ENCODE measurements at places on chromosomes 6 and 20.

- no peak for DNase-seq
These were observed 51.4 kb upstream of the LGSN start for GRCh38 chr6:63371104-63371715.

GRCh38 chr20:16608277-16608650 lies 35.0 kb upstream of the KIF16B start:
- DNase-seq, result no peak

DNA sequence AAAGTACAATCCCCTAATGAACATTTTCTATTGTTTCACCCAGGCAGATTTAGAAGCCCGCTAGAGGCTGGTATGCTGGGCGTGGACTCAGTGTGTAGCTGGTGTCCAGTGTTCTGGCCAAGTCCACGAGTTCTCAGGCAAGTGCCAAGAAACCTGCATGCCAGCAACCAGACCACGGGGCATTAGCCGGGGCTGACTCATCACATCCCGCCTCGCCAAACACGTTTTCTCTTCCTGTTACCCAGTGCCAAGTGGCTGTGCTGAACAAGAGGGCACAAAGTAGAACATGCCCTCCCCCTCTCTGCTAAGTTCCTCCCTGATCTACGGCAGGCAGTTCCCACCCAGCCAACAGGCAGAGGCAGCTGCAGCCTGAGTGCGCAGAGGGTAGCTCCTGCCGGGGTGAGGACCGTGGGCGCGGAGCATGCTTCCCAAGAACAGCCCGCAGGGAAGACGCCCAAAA lies 29.6 kb downstream of the RAMACL start:
- DNase-seq, result peak; percentile 51

GRCh38 chr20:43388268-43389002 lies 69.3 kb upstream of the SRSF6 start:
- DNase-seq, result no peak

GRCh38 chr6:33028220-33028849 lies 18.9 kb upstream of the HLA-DOA start:
- DNase-seq, result no peak

DNA sequence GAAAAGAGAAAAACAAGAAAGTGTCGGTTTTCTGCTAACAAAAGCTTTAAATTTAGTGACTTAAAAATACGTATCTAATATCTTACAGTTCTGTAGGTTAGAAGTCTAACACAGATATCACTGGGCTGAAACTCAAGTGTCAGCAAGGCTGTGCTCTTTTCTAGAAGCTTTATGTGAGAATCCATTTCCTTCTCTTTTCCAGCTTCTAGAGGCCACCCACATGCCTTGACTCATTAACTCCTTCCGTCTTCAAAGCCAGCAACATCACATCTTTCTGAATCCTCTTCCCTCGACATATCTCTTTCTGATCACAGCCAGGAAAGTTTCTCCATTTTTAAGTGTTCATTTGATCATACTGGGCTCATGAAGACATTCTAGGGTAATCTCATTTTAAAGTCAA lies 262.0 kb downstream of the MAFB start:
- DNase-seq, result no peak

DNA sequence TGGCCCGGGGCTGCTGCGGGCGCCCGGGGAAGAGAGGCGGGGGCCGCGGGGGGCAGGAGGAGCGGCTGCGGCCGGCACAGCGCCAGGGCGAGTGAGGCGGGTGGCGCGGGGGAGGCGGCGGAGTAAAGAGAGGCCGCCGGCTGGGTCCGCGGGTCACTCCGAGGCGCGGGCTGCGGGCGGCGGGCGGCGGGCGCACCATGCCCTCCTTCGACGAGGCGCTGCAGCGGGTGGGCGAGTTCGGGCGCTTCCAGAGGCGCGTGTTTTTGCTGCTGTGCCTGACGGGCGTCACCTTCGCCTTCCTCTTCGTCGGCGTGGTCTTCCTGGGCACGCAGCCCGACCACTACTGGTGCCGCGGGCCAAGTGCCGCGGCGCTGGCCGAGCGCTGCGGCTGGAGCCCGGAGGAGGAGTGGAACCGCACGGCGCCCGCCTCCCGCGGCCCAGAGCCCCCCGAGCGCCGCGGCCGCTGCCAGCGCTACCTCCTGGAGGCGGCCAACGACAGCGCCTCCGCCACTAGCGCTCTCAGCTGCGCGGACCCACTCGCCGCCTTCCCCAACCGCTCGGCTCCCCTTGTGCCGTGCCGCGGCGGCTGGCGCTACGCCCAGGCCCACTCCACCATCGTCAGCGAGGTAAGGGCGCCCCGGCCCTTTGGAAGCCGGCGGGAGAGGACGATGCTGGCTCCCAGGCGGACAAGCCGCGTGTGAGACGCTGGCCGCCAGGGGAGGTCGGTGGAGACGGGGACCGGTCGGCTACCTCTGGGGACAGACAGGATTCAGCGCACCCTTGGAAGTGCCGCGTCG lies at the start of gene SLC22A3:
Gene SLC22A3, plus strand, starts transcription at position 156 of the 797 bp plus-strand sequence. Its CDS starts 42 bp downstream, at position 198.
- DNase-seq, result peak; percentile 1

GRCh38 chr6:132400883-132401617 lies at the start of gene MOXD1:
Gene MOXD1, minus strand, starts transcription at chr6:132401475. Its CDS starts 49 bp downstream, at chr6:132401426.
- DNase-seq, result peak; percentile 21

DNA sequence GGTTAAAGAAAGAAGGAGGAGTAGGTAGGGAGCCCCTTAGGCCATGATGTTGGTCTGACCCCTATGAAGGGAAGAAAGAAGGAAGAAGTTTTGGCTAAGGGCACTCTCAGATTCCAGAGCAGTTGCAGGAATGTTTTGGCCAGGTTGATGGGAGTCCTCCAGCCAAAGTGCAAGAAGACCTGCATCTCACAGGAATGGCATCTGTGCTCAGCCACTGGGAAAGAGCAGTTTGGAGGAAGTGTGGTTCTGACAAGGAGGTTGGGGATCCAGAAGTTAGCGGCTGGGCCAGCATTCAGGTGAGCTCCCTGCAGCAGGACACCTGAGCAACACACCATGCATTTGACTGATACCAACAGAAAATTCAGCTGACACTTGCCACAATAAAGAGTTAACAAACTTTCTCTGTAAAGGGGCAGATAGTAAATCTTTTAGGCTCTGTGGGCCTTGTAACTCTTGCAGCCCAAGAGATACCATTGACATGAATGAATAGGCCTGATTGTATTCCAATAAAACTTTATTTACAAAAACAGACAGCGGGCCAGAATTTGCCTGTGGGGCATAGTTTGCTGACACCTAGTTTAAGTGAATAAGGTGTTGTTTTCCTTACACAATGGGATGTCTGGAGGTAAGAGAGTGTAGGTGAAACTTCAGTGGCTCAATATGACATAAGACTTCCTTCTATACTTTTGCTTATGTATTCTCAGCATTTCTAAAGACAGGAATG lies 71.0 kb downstream of the EDN1 start:
- DNase-seq, result no peak

- DNase-seq, result no peak
These were observed 19.4 kb upstream of the EPB41L1 start for GRCh38 chr20:36135159-36135558.

GRCh38 chr20:25676164-25676809 lies 20.4 kb downstream of the ZNF337 start:
- no peak for DNase-seq

DNA sequence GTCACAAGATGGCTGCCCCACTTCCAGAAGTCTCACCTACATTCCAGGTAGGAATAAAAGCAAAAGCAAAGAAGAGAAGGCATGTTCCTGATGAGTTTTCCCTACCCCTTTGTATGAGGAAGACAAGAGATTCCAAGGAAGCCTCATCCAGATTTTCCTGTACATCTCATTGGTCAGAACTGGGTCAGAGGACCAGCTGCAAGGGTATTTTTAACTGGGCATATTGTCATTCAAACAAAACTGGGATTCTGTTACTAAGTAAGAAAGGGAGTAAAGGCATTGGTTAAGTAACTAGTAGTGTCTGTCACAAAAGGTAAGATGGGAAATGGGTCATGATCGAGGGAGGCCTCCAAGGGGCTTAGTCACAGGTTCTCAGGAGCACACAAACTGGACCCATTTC lies 28.2 kb upstream of the RIMS4 start:
- no peak for DNase-seq

GRCh38 chr6:121578216-121578615 lies 142.8 kb downstream of the GJA1 start:
- DNase-seq, result no peak

- no peak for DNase-seq
These were observed 51.8 kb upstream of the PNRC1 start for GRCh38 chr6:89028774-89029173.

DNA sequence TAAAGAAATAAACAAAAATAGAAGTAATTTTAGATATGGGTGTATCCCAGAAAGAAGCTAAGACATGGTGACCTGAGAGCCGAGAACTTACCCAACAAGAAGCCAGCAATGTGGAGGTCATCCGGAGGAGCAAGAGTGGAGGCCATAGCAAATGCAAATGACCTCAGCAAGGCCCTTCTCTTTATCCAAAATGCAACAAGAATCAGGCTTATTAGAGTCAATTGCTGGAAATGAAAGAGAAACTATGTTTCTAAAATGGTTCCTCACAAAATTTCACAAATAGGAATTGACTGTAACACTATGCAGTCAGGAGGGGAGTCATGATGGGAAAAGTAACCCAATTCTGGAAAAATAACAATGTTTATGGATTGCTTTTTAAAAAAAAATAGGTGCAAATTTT lies 90.4 kb downstream of the TNFAIP3 start:
- DNase-seq, result no peak

GRCh38 chr6:105608711-105609374 lies 206.0 kb upstream of the PREP start:
- DNase-seq, result no peak

GRCh38 chr6:133895573-133896343 lies 6.8 kb downstream of the TCF21 start:
- no peak for DNase-seq

DNA sequence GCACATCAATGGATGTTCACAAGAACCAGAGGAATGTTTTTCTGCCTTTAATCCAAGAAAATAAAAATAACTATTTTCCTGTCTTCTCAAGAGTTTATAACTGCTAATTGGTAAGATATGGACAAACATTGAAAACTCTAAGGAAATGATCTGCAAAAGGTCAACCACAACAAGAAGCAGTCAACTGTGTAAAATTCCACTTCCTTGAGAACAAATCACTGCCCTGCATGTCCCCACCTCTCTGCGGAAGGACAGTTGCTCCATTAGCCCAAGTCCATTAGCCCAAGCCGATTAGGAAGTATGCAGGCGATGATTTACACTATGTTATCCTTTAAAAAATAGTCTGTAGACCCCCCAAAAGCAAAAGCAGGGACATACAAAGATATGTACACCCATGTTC lies 27.6 kb downstream of the SLC22A23 start:
- DNase-seq, result no peak

DNA sequence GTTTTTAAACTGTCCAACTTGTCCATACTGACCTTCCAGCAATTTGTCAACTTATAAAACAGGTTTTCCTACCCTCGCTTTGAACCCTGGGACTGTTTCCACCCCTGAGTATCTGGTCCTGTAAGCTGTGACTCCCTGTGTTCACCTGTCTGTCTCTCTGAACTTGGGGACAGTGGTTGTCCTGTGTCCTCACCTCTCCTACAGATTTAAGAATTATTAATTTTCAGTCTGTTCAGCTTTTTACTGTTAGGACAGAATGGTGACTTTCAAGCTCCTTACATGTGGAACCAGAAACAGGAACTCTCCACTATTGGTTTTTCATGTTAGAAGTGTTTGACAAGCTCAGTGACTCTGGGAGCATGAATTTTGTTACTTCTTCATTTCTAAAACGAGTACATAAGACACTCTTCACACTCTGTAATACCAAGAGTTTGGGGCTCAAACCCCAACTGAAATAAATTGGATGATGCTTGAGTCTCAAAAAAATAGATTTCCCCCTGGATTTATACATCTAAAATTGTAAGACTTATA lies 713.9 kb downstream of the COL12A1 start:
- no peak for DNase-seq

DNA sequence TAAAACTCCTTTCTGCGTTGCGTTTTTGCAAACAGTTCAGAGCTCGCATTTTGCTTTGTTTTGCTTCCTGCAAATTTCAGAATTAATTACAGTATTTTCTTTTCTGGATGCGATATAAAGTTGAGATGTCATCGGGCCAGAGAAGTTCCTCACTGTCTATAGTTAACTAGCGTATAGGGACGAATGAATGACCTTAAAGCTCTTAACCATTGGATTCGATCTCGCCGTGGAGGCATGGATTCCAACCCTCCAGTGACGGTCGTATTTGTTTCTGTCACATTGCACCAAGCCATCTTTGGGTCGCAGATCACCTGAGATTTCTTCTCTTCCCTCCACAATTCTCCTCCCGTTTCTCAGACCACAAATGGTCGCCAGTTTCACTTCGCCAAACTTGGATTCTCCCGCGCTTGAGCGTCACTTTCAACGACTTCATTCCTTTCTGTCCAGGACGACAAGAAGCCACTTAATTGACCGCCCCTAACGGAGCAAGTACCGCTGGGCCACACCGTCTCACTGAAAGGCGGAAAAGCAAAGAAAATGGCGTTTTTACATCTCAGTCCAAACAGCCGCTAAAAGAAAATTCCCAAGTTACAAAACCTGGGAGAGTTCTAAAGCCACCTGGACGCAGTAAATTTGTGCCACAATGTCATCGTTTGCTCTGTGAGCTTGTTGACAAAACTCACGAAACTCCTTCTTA lies 85.3 kb upstream of the ZNF184 start:
- DNase-seq, result no peak

GRCh38 chr6:74860456-74860855 lies 345.4 kb downstream of the COL12A1 start:
- DNase-seq, result no peak

DNA sequence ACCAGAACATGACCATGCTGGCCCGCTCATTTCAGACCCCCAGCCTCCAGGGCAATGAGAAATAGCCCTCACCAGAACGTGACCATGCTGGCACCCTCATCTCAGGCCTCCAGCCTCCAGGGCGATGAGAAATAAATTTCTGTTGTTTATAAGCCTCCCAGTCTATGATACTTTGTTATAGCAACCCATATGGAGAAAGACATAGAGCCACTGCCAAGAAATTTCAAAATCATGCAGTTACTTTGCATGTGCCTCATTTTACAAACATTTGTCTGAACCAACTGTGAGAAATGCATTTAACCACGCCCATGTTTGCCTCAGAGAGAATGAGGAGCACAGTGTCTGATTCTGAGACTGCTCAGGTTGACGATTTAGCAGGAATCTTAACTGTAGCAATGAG lies 15.5 kb downstream of the CYP39A1 start:
- no peak for DNase-seq

- DNase-seq, result no peak
These were observed 204.2 kb upstream of the ASCC3 start for GRCh38 chr6:101085327-101085726.

All from hematopoietic multipotent progenitor cell treated with erythropoietin and hydrocortisone succinate and interleukin-3 and kit ligand, for 6 days (in vitro differentiated cells).